Left ventricle myocardium inferior (tissue), 1 donor: ENCODE measurements at places on chromosomes 7 and 10. TPM values are rescaled to one million over a fixed set of nuclear protein-coding genes. Genes with fewer than 3 reads are reported as not detected.

- DNase-seq, result peak; percentile 31
Observed at GRCh38 chr7:145106001-145106400, 270.1 kb upstream of the TPK1 start.

- peak; percentile 68 for DNase-seq
Observed at GRCh38 chr7:139680676-139681462, 96.9 kb downstream of the HIPK2 start.

ASIC3 gene
- 5.3 TPM for total RNA-seq

- DNase-seq, result no peak
Observed at GRCh38 chr10:72081772-72082590, 6.4 kb downstream of the SPOCK2 start.

- no peak for DNase-seq
Observed at GRCh38 chr10:109454691-109455090, 468.6 kb downstream of the XPNPEP1 start.

DNA sequence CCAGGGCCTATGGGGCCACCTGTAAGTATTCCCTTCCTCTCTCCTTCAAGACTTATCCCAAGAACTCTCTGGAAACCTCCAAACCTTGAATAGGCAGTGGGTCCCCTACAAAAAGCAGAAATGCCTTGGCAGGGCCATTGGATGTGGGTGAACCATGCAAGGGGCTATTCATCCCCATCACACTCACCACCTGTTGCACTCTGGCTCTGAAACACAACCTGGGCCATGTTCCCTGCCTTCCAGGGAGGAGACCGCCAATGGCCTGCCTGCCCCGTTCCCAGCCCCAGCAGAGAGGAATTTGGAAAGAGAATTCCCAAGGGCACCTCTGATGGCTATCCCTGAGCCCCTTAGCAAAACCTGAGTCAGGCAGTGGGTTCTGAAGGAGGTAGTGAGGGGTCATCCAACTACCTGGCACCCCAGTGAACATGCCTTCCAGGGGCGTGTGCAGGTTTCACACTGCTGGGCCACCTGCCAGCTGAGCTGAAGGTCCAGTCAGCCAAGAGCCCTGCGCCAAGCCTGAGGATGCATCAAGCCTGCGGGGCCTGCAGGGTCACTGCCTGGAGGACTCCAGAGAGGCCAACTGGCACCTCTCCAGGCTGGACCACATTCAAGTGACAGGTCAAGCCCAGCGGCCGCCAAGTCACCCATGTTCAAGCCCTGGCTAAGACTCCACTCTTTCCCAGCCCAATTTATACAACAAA is 101.3 kb downstream of the COL13A1 start:
- DNase-seq, result peak; percentile 24

DNA sequence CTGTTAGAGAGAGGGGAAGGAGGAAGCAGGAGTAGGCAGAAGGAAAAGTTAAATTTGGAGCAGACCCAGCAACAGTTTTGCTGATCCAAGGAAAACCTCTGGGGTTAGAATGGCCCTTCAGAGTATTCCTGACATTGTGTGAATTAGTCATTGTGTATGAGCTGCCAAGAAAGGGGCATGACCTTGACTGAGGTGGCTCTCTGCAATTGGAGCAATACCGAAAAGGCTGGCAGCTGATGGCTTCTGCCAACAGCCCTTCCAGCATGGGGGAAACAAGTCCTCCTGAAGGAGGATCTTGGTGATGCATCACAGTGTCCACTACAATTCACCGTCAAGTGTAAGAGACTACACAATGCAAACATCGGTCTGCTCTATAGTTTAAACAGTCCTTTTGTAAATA is 20.6 kb upstream of the WASL start:
- DNase-seq, result peak; percentile 15

- DNase-seq, result no peak
Observed at GRCh38 chr10:77861366-77861765, 65.2 kb downstream of the DLG5 start.
